ENCODE measurements at places on chromosomes 6 and 20.

DNA sequence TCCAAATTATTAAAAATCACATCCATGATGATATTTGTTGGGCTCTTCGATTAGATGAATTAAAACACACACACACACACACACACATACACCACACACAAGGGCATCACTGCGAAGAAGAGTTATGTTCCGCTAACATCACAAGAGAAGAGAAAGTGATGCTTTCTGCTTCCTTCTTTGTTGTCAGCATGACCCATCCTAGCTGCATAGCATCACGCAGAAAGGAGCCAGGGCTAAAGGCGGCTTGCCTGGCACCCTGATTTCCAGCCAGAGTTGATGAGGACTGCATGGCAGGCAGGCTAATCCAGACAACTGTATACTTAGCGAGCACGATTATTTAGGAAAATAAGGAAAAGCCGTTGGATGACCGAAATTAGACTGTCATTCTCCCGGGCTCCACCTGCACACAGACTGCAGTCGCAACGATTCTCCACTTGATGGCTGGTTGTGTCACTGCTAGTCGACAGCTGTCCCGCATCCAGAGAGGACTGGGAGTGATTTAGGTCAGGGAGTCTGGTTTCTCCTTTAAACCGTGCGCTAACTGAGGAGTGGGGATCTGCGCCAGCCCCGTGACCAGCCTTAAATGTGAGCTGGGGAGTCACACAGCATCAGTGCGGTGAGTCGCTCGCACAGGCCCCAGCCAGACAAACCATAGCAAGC is 70.6 kb upstream of the SOX4 start:
- DNase-seq, result no peak

DNA sequence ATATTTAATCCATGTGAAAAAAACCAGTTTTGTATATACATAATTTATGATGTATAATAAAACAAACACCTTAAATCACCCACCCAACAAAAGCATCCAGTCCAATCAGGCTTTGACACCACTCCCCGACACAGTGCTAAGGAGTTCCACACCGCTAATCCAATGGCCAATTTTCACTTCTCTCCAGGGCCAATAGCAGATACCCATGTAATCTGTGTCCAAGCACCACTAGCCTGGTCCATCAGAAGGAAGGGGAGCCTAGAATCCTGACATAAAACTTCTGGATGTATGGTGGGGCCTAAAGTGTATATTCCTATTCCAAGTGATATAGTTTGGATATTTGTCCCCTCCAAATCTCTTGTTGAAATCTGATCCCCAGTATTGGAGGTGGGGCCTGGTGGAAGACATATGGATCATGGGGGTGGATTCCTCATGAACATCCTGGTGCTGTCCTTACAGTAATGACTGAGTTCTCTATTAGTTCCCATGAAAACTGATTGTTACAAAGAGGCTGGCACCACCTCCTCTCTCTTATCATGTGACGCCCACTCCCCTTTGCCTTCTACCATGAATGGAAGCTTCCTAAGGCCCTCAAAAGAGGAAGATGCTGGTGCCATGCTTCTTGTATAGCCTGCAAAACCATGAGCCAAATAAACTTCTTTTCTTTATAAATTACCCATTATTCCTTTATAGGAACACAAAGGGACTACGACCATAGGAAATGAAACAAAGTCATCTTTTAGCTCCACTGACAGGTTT is 20.8 kb downstream of the RALGAPA2 start:
- no peak for DNase-seq

- DNase-seq, result no peak
These were observed 284.0 kb downstream of the KCNQ5 start for GRCh38 chr6:72905705-72906478.

GRCh38 chr6:161003336-161003735 is 11.8 kb downstream of the MAP3K4 start:
- DNase-seq, result no peak

DNA sequence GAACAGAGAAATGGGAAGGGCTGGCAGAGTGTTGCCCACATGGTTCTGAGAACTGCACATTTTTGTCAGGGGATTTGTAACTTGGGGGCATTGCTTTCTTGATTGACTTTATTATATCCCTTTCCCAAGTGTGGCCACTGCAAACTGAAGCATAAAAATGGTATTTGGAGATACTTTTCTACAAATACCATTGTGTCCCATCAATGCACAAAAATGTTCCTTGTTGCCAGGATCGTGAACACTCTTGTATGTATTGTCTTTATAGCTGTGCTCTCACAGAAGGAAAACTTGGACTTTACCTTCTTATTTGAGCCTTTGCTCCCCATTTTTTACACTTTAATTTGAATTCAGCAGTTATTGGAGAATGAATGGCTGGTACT is 57.1 kb upstream of the C20orf144 start:
- DNase-seq, result no peak
